MG63 (cell line): ENCODE measurements at places on chromosomes 13 and 19. TPM values are rescaled to one million over a fixed set of nuclear protein-coding genes. Genes with fewer than 3 reads are reported as not detected.

- DNase-seq: no peak
Measured at GRCh38 chr13:85140192-85140591, 659.0 kb downstream of the SLITRK6 start.

DNA sequence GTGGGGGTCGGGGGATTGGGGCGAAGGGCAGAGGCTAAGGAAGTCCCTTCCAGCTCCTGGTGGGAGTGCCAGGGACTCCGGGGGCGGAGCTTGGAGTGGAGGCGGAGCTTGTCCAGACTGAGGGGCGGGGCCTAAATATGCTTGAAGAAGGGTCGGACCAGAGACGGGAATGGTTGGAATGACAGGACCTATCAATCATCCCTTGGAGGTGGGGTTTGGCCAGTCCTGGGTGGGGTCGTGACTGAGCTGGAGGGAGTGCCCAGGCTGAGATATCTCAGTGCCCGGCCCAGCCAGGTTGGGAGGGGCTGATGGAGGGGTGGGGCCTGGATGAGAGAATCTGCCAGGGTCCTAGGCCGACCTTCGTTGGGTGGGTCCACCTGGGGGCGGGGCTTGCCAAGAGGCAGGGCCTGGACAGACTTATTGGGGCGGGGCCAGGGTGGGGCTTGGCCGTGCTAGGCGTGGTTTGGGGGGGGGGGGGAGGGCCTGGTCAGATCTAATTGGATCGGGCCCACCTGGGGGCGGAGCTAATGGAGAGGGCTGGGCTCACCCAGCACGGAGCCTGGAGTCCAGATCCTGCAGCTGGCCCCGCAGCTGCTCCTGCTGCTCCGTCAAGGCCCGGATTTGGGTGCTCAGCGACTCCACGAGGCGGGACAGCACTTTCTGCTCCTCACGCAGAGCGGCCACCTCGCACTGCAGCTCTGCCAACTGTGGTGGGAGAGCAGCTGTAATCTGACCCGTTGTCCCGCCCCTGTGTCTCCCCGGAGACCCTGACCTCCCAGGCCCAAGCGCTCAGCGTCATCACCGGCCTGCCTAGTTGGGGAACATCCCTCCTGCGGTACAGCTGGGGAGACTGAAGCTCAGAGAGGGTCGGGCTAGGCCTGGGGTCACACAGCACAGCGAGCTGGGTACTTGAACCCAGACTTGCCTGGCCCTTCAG is 2.6 kb upstream of the WIZ start:
- DNase-seq: peak; percentile 75

- DNase-seq: no peak
Measured at GRCh38 chr19:36686365-36687213, 823 bp upstream of the ZNF567 start.

GRCh38 chr13:110869805-110870706 is 44.8 kb downstream of the ANKRD10 start:
- DNase-seq: peak; percentile 99

- DNase-seq: no peak
Measured at GRCh38 chr13:66076417-66076816, 1153.7 kb downstream of the PCDH9 start.

GRCh38 chr19:3098141-3098514 is 4.0 kb downstream of the GNA11 start:
- peak; percentile 26 for DNase-seq

GRCh38 chr13:70042193-70042592 is 65.4 kb upstream of the ATXN8OS start:
- DNase-seq: no peak

DNA sequence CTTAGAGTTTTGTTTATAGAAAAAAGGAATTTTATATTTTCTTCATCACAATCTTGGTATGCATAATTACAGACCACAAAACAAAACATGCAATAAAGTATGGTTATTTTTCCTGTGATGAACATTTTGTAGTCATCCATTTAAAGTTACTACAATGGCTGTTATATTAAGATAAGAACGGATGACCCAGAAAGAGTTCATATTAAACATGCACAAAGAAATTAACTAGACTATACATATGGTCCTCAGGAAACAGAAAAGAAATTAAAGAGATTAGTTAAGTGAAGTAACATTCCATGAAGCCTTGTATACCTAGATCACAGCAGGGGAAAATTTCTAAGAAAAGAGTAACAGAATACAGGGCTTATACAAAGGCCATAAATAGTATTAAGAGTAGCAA is 36.8 kb downstream of the RBM26 start:
- DNase-seq: no peak

DNA sequence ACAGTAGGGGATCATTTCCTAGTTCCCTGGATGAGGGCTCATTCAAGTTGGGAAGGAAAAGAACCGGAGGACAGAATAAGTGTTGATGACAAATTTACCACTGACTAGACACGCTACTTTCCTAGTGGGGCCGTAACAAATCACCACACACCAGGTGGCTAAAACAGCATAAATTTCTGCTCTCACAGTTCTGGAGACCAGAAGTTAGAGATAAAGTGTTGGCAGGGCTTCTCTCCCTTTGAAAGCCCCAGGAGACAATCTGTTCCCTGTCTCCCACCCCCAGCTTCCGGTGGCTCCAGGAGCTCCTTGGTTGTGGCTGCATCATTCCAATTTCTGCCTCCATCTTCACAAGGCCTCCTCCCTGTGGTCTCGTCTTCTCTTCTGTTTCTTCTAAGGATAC is 65.4 kb upstream of the ARGLU1 start:
- DNase-seq: no peak

DNA sequence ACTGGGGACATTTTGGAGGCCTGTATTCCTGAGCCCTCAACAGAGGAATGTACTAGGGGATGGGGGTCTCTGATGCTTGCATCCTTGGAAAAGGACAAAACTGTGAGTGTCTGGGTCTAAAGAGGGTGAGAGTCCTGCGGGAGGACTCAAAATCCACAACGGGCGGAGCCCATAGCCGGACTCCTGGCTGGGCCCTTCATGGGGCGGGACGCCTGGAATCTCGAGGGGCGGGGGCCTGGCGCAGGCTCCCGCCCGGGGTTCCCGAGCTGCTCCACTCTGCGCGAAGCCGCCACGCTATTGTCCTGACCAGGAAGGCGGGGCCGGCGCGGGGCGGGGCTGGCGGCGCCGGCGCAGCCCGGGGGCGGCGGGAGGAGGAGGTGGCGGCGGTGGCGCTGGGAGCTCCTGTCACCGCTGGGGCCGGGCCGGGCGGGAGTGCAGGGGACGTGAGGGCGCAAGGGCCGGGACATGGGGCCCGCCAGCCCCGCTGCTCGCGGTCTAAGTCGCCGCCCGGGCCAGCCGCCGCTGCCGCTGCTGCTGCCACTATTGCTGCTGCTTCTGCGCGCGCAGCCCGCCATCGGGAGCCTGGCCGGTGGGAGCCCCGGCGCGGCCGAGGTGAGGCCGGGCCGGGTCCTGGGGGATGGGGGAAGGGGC is at the start of gene APLP1:
Gene APLP1 (plus strand): TSS at position 403 of the 651 bp plus-strand sequence. CDS start 63 bp downstream, at position 466.
- peak; percentile 69 for DNase-seq

Gene SWSAP1
- total RNA-seq: 1.3 and 3.1 TPM in 2 replicates

Gene SPACA4
- total RNA-seq: not detected in 2 replicates

Gene CLEC17A
- not detected in 2 replicates for total RNA-seq
